Keratinocyte (primary cell): ENCODE measurements at places on chromosomes 4 and X. TPM values are rescaled to one million over a fixed set of nuclear protein-coding genes. Genes with fewer than 3 reads are reported as not detected.

GRCh38 chr4:144410230-144410783, 235.6 kb upstream of the HHIP start:
- DNase-seq, result no peak

DNA sequence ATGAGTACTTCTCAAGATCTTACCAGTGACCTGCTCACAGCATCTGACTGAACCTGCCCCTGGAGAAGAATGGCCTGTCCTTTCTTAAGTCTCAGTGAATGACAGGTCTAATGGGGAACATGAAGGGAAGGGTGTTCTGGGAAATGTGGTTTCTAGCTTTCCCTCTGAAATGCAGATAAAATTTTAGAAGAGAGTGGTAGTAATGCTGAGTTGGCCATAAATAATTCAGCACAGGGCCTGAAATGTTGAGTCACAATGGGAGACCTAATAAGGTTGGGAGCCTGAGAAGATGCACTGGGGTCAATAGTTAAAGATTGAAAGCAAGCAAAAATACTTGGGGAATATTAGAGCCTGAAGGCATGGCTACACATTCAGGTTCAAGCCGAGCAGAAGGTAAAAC, 214.9 kb upstream of the ARHGAP24 start:
- no peak for DNase-seq

- no peak for DNase-seq
Measured at GRCh38 chr4:101292214-101292613, 55.1 kb downstream of the PPP3CA start.

Gene SULT1B1
- 0.28 to 0.57 TPM (median 0.39 TPM) in 3 replicates for polyA plus RNA-seq

DNA sequence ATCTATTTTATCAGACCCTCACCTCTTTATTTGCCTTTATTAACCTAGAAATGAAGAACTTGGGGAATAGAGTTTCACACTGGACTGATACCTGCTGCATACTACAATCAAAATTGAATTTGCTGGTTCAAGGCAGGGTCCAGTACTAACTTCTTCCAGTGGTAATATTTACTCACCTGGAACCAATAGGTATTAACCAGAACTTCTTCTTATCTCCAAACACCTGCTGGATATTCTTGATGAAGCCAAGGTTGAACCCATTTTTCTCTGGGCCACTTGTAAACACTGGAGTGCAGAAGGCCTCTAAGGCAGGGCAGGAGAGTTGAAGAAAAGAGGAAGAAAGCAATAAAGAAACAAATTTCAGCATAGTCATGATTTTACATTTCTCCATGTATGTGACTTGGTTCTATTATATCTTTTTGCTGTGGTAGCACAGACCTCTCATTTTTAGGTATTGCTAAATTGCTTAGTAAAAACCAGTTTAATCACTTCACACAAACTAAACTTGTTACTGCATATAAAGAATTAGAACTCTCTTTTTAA, 101.1 kb downstream of the ZDHHC15 start:
- no peak for DNase-seq

Gene MAGEC2
- not detected in 3 replicates for polyA plus RNA-seq
